Activated T-cell treated with anti-CD3 and anti-CD28 coated beads, Interleukin-2, amount 50 U/mL, for 48 hours (primary cell): ENCODE measurements at places on chromosomes 3 and 15.

GRCh38 chr3:77500721-77501120, 460.8 kb downstream of the ROBO2 start:
- DNase-seq = no peak

DNA sequence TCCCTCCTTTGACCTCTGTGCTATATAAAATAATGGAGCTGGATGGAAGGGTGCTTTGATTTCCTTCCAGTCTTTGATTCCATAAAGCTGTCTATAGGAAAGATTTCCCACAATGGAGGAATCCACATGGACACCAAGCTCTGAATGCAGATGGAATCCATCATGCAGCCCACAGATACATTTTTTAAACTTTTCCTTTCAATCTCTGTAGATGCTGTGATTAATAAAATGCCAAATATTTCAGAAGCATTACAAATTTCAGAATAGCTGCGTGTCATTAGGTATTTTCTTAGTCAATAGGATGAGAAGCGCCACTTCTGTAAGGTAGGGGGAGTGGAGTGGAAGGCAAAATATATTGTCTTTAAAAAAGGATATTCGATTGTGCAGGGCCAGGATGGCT, 489.0 kb downstream of the NTRK3 start:
- DNase-seq = no peak

- DNase-seq = no peak
Measured at GRCh38 chr3:40073310-40074007, 236.0 kb upstream of the EIF1B start.

DNA sequence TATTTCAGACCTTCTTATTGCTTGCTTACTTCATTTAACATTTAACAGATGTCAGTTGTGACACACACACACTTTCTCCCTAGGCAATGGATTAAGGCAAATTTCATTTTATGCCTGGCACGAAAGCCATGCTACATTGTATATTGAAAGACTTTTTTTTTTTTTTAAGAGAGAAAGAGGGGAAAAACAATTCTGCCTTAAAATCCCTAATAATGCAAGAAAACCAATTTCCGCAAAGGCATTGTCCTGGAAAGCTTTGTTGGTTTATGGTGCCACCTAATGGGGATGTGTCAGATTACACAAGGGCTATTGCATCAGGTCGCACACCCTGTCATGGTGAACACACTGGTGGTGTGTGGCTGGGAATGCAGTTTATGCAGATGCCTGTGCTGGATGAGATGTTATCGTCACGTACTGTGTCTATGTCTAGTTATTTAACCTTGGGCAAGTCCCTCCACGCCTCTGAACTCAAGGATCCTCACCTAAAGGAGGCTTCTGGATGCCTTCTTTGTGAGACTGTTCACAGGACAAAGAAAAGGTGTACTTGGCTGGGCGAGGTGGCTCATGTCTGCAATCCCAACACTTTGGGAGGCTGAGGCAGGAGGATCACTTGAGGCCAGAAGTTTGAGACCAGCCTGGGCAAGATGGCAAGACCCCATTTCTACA, 37.3 kb upstream of the RFTN1 start:
- peak; percentile 81 for DNase-seq

DNA sequence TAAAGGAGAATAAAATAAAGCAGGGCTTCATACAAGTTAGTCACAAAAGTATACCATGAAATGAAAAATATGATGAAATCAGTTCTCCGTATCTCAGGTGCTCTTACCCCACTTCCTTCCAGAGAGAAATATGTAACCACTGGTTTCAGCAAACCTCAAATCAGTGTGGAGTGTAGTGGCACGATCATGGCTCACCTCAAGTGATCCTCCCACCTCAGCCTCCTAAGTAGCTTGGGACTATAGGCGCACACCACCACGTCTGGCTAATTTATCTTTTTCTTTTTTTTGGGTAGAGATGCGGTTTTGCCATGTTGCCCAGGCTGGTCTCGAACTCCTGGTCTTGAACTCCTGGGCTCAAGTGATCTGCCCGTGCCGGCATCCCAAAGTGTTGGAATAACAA, 24.2 kb downstream of the DENND4A start:
- DNase-seq = peak; percentile 34

- peak; percentile 85 for DNase-seq
Measured at GRCh38 chr15:82108489-82109078, 62.8 kb upstream of the MEX3B start.

DNA sequence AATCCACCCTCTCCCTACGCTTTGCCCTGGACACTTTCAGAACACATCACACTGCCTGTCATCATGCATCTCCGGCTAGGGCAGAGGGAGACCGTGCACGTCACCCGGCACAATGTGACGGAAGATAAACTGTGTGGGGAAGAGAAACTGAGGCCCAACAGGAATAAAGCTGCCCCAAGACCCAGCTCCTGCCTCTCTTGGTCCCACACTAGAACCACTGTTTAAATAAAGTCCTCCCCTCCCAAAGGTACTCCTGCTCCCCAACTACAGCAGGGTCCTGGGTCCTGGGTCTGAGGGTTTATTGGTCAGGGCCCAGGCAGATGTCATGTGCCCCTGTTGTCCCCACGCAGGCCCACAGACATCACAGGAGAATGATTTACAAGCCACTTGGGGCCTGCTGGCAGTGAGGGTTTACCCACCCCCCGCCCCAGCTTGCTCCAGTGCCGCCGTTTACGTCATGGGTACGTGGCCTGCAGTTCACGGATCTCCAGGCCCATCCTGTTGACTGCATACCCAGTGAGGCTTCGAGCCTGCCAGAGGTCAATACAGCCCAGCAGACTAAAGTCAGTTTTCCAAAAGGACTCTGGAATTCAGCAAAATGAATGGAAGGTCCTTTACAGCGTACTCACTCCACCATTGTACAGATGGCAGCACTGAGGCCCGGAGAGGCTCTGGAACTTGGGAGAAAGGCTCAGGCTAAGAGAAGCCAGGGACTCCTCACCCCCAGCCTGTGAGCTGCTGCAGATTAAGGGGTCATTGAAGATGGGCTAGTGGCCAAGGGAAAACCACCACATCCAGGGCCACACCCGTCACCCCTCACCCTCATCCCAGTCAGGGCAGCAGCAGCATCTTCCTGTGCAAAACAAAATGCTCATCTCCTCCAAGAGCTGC, 23.2 kb downstream of the ALS2CL start:
- no peak for DNase-seq

- DNase-seq = no peak
Measured at GRCh38 chr15:78325092-78325843, 14.9 kb upstream of the CRABP1 start.
